Upper lobe of left lung (tissue), 6 donors: ENCODE measurements at places on chromosomes 16 and 17. TPM values are rescaled to one million over a fixed set of nuclear protein-coding genes. Genes with fewer than 3 reads are reported as not detected.

DNA sequence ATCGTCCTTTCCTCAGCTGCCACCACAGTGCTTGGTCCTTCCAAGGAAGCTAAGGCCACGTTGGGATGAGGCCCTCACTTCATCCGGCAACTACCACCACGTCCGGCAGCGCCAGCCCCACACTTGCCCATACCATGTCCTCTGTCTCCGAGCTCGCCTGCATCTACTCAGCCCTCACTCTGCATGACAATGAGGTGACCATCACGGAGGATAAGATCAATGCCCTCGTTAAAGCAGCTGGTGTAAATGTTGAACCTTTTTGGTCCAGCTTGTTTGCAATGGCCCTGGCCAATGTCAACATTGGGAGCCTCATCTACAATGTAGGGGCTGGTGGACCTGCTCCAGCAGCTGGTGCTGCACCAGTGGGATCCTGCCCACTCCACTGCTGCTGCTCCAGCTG is 44.9 kb downstream of the TTC19 start:
- DNase-seq, result no peak

DNA sequence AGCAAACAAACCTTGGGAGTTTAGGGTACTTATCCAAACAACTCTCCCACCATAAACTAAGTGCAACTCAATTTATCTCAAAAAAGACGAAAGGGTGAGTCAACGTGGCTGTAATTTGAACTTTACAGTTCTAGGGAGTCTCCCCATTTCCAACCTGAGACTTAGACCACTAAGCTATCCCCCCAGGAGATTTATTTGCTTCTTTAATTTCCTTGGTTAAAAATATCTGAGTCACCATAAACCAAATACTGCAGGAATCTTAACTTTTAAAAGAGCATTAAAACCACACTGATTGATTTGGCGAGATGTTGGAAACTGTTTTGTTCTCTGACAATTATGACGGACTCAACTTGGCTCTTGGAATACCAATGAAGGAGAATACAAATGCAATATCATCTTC is 299.3 kb upstream of the SOX9 start:
- DNase-seq, result no peak

DNA sequence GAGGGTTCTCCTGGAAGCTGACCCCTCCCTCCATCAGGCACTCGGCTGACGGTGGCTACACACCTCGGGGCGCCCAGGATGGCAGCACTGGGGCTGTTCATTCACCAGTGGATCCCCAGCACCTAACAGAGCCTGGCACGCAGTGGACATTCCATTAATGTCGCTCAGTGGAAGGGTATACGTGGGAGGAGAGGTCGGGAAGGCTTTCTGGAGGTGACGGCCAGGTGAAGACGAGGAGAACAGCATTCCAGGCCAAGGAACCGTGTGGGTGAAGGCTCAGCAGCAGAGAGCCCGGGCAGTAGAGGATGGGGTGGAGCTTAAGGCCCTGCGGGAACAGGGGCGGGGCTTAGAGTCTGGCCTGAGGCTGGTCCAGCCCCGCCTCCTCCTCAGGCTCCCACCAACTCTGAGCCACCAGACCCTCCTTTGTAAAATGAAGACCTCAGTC is 2.5 kb upstream of the HS3ST6 start:
- DNase-seq, result no peak

Gene CRHR1
- not detected for total RNA-seq

DNA sequence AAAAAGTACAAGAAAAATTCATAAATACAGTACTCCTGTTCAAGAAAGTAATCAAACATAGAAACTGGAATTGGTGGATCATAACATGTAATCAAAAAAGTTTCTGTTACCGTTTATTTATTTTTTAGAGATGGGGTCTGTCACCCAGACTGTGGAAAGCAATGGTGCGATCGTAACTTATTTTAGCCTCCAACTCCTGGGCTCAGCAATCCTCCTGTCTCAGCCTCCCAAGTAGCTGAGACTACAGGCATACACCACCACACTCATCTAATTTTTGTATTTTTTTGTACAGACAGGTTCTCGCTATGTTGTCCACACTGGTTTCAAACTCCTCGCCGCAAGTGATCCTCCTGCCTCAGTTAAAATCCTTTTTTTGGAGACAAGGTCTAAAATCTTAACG is 22.5 kb downstream of the ARHGAP17 start:
- no peak for DNase-seq
